ENCODE measurements at places on chromosomes 7 and 10.

DNA sequence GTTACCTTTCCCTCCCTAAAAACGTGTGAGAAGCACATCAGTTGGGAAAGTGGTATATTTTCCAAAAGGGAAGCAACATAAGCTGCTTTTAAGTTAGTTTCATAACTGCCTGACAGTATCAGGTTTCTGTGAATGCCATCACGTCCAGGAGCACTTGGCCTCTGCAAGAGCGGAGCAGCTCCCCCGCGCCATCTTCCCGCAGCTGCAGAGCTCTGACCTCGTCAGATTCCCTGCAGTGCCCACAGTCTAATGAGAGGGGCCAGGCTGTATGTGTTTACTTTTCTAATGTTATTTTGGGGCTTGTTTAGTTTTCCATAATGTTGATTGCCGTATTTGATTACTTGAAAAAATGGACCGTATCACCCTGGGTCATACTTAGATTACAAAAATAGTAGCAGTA, 74.2 kb downstream of the MGMT start:
- DNase-seq: no peak

DNA sequence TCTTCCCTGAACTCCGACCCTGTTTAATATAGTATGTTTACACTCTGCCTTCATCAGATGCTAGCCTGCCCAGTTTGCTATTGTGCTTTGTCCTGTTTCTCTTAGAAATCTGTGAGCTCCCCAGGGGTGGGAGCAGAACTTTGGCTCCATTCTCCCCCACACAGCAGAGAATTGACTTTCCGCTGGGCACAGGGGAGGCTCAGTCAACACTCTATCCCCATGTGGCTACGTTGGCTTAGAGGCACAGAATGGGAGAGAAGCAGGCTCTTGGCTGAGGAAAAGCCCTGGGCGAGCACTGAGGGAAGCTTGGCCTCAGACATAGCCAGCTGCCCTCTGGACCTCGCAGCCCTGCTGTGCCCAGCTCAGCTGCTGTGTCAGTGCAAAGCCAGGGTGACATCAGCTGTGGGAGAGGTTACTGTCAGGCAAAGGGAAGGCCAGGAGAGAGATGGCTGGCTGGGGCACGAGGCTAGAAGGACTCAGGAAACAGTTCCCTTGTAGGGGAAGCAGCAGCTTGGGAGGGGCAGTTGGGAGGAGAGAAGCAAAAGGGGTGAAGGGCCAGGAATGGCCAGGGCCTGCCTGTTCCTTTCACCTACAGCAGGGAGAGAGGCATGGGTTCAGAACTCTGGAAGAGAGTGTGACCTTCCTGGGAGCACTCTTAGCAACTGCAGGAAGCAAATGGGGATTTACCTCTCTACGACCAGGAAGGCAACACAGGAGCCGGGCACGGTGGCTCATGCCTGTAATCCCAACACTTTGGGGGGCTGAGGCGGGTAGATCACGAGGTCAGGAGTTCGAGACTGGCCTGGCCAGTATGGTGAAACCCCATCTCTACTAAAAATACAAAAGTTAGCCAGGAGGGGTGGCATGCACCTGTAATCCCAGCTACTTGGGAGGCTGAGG, 5.8 kb upstream of the SCD start:
- DNase-seq: no peak

DNA sequence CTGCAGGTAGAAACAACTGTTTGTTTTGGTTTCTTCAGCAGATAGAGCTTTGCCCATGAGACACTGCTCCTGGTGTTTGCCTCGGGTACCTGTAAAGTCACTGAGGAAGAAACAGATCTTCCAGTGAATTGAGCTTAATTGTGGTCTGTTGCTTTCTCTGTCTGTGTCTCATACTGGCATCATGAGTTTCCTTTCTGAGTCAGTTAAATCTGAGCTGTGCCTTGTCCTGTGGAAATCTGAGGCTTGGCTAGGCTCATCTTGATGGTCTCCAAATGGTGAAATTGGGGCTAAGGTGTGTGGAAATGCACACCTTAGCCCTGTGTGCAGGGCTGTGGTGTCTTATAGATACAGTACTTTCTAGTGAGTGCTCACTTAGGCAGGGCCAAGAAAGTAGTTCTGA, 67.4 kb downstream of the GBF1 start:
- no peak for DNase-seq

- no peak for DNase-seq
These were observed 60.0 kb downstream of the ENO4 start for GRCh38 chr10:116909307-116909706.

DNA sequence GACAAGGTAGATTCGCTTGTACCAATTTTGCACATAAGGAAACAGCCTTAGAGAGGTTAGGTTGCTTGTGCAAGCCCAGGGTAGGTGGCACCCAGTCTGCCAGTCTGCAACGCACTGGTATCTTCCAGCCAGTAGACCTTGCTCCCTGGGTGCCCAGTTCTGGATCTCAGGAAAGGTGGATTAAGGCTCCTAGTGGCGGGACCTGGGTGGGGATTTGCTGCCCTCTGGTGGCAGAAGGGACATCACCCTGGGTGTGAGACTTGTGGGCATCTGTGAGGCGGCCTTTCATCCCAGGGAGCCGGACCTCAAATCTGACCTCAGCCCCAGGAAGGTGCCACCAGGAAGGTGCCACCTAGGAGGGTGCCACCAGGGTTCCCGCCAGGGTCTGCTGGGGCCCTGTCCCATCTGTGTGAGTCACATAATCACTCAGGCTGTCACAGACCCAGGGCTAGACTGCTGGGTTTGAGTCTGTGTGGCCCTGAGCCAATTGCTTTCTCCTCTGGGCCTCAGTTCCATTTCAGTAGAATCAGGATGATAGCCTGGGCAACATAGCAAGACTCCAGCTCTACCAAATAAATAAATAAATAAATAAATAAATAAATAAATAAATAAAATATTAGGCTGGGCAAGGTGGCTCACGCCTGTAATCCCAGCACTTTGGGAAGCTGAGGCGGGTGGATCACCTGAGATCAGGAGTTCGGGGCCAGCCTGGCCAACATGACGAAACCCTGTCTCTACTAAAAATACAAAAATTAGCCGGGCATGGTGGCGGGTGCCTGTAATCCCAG, 5.3 kb upstream of the PRKRIP1 start:
- DNase-seq: peak; percentile 52

- no peak for DNase-seq
These were observed 220.5 kb downstream of the CDK14 start for GRCh38 chr7:90816511-90817142.

GRCh38 chr10:98556061-98556460, 109.3 kb upstream of the HPS1 start:
- DNase-seq: no peak

DNA sequence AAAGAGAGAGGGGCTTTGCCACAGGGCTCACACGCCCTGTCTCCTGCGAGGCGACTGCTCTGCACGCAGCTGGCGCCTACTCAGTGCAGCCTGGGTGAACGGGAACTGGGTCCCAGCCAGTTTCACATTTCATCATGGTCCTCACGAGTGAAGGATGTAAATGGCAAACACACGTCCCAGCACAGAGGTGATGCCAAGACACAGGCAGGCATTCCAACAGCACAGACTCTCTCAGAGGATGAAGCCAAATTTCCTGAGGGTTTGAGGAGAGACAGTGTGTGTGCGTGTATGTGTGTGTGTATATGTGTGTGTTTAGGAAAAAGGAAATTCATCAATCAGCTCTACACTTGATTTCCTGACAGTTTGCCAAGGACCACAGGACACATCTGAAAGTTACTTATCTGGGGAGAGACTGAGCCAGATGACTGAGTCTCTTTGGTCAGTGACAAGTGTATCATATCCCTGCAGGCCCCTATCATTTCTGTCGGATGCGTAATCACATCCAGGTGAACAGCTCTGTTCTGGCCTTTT, 53.9 kb downstream of the CHST15 start:
- no peak for DNase-seq

- DNase-seq: no peak
These were observed 11.8 kb upstream of the CLDN12 start for GRCh38 chr7:90391488-90391887.

DNA sequence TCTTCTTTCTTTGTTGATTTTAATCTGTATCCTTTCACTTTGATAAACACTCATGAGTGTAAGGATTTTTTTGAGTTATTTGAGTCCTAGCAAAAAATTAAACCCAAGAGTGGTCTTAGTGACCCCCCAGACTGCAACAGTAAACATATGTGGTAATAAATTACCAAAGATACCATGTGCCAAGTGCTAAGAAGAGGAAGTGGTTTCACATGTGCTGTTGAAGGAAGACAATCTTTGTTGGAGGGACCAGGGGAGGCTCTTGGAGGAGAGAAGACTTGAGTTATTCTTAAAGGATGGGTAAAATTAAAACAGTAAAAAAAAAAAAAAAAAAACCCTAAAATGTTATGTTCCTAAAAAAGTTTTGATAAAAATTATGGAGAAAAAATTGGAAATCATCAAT, 150.2 kb downstream of the SEC23IP start:
- no peak for DNase-seq

DNA sequence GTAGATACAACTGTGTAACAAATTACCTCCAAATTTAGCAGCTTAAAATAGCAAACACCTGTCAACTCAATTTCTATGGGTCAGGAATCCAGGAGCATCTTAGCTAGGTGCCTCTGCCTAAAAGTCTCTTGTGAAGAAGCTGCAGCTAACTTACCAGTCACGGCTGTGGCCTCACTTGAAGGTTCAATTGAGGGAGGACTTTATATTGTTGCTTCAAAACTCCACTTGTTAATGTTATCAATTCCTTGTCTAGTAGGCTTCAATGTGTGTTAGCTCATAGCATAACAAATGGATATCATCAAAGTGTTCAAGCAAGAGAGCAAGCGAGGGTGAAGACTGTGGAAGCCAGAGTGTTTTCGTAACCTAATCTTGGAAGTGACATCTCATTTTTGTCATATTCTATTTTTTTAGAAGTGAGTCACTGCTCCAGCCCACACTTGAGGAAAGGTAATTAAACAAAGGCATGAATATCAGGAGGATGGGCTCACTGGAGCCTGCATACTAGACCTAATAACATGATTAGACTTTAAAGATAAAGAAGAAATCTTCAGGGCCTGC, 172.9 kb downstream of the SPAG6 start:
- DNase-seq: no peak

DNA sequence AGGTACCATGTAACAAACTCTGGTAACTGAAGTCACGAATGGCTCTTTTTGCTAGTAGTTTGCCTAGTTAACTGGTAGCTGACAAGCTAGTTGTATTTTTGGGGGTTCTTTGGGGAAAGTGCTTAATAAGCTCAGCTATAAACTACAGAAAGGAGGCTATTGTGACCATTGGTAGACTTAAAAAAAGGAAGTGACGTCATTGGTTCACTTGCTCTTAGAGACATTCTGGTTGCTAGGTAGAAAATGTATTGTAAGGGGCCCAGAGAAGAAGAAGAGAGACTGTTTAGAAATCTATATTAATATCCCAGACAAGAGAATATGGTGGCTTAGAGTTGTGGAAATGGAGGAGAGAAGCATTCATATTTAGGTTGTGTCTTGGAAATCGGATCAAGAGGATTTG, 103.0 kb downstream of the NXPH1 start:
- peak; percentile 8 for DNase-seq

DNA sequence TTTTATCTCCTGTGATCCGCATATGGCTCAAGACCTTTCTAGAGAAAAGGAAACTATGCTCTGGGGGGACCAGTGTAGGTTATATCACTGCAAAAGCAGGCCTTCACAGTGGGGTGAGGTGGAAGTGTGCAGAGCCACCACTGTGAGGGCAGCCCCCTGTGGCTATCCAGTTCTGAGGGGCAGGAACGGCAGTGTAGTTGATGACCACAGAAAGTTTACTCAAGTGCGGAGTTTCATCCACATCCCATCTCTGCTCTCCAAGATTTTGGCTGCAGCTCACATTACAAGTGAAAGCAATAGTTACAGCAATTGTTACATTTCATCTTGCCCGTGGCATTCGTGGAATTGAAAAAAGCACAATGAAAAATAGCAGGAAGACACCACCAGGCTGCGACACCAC, 345.9 kb upstream of the GALNT17 start:
- no peak for DNase-seq

DNA sequence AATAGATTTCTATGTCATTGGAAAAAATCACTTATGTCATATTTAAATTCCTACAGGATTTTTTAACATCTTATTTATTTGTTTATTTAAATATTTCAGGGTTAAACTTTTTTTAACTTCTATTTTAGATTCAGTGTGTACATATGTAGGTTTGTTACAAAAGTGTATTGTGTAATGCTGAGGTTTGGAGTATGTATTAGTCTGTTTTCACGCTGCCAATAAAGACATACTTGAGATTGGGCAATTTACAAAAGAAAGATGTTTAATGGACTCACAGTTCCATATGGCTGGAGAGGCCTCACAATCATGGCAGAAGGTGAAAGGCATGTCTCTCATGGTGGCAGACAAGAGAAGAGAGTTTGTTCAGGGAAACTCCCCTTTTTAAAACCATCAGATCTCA, 65.4 kb downstream of the MGAM2 start:
- DNase-seq: no peak

DNA sequence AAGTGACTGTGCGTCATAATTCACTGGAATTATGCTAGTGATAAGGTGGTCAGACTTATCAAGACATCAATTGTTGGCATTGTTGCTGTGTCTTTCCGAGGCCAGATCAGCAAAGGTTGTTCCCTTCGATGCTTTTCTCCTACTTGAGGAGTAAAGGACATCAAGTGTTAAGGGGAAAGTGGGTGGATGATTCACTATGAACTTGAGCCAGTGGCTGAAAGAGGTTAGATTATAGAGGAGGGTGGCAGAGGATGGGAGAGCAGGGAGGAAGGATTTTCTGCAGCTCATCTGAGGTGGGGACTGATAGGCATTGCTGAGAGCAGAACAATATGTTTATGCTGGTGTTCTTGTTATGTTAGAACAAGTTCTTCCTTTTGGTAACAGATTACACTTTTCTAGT, 131.4 kb upstream of the AGR3 start:
- no peak for DNase-seq

DNA sequence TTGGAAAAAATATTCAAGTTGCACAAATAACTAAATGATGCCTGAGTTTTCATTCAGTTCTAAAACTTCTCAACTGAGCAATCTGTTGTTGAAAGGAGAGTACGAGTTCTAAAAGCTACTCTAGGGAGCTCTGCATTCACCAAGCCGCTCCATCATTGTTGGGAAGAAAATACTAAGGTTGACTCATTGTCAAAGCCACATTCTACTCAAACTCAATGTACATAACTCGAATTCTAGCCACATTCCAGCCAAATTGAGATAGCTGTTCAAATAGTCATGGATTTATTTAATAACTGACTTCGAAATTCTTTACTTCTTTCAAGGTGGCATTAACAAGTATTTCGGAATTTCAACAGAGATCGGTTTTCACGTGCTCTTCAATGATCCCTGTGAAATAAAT, 63.4 kb downstream of the KIAA1217 start:
- DNase-seq: no peak

DNA sequence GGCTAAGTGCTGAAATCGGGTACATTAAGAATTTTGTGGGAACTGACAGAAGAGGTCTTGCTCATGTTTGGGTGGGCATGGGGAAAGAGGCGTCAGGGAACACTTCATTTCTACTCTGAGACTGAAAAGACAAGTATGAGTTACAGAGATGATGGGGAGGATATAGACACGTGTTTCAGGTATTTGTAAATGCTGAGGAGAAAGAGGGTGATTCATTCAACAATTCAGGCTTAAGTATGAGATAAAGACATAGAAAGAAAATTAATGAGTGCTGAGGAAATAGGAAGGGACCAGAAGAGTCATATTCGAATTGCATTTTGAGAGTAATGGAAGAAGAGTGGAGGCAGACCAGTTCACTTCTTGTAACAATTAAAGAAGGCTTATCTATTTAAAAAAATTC, 143.6 kb downstream of the HBP1 start:
- DNase-seq: no peak
